ENCODE measurements at places on chromosomes 12 and 14. TPM values are rescaled to one million over a fixed set of nuclear protein-coding genes. Genes with fewer than 3 reads are reported as not detected.

The RTN1 gene
- 9.4 TPM for total RNA-seq

The NRL gene
- 3.7 TPM for total RNA-seq

The SLC39A2 gene
- total RNA-seq = not detected

GRCh38 chr12:49956663-49957569 lies 4.8 kb upstream of the AQP5 start:
- no peak overlapping the region for H3K4me3 ChIP-seq
- H3K4me1 ChIP-seq = no peaks in the 10 kb centered on the region
- no peaks in the 10 kb centered on the region for H3K27me3 ChIP-seq
- H3K27ac ChIP-seq = no peak overlapping the region

DNA sequence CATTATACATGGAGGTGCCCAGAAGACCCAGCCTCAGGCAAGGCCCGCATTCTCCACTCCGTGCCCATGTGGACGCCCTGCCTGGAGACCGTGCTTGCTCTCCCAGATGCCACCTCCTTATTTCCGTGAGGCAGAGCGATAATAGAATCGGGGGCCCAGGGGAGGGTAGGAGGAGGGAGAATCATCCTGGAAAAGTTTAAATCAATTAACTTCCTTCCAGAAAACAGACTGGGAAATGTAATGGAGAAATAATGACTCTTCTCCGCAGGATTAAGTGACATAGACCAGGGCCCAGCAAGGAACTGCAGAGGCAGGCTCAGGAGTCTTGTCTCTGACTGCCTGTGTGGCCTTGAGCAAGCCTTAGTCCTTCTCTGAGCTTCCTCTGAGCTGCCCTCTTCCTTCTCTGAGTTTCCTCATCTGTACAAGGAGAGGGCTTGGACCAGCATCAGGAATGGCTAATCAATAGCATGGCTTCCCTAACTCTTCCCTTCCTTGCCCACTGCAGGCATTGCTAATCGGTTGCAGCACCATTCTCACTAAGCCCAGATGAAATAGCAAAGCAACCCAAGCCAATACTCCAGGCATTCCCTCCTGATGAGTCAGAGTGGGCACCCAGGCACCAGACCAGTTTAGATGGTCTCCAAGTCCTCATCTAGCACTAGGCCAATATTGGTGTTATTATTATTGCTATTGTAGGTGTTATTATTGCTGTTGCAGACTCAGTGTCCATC lies 11.3 kb upstream of the FAM222A start:
- H3K27ac ChIP-seq = no peak overlapping the region
- no peak overlapping the region for H3K4me3 ChIP-seq
- H3K27me3 ChIP-seq = no peaks in the 10 kb centered on the region
- DNase-seq = no peak
- no peaks in the 10 kb centered on the region for H3K36me3 ChIP-seq

GRCh38 chr14:82500222-82500621 lies 966.6 kb upstream of the SEL1L start:
- no peak overlapping the region for H3K4me3 ChIP-seq
- H3K27me3 ChIP-seq = no peaks in the 10 kb centered on the region
- H3K4me1 ChIP-seq = no peaks in the 10 kb centered on the region
- no peaks in the 10 kb centered on the region for H3K36me3 ChIP-seq
- no peak for DNase-seq

Data from naive thymus-derived CD4-positive, alpha-beta T cell (primary cell).